ENCODE measurements at places on chromosomes 3 and 15.

DNA sequence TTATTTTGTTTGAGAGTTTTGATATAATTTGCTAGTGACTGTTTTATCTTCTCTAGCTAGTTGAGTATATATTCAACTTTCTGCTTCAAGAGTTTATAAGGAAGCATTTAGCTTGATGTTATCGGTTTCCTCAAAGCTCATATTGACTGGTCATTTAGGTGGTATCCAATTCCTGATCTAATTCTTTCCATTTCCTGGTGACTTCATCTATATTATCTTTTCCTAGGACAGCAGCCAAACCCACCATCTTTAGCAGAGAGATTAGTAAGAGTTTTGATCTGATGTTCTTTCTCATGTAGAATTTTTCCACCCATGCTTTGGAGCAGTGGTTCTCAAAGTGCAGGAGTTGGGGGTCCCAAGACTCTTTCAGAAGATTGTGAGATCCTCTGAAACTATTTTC, 148.6 kb upstream of the STT3B start:
- no peak for DNase-seq

- DNase-seq: peak; percentile 93
Observed at GRCh38 chr3:78255403-78255802, 1215.5 kb downstream of the ROBO2 start.

DNA sequence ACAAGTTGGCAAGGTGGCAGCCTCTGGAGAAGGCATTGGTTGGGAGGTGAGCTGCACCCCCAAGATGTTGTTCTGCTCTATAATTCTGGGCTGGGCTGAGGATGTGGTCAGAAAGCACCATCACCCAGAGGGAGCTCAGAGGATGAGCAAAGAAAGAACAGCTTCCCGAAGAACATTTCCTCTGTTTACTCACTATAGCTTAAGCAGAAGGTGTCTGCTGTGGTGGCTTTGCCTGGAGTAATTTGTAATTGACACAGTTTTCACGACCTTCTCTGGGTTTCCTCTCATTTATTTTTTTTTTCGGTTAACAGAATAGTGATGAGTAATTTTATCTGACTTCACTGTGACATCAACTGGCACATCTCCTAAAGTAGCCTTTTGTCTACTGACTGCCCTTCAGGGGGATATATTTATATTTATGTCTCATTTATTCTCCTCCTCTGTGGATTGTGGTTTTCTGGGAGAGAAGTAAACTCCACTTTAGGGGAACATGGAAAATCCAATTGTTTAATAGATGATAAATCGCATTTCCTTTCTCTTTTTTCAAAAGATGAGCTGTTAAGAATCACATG, 49.5 kb upstream of the ABHD17C start:
- DNase-seq: no peak

DNA sequence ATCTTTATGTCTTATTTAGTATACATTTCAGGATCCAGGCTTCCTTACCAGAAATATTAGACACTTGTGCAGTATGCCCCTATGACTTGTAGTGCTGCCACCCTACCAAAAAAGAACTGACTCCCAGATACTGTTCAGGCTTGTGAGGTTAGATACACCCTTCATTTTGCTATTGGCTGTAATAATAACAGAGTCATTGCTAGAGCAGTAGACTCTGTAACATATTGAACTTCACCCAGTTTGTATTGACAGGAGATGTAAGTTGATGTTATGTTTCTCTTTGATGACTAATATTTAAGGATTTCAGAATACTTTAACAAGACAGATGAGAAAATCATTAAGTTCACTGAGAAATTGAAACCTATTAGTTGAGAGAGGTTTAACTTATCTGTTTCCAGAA, 32.9 kb downstream of the RNF111 start:
- no peak for DNase-seq

DNA sequence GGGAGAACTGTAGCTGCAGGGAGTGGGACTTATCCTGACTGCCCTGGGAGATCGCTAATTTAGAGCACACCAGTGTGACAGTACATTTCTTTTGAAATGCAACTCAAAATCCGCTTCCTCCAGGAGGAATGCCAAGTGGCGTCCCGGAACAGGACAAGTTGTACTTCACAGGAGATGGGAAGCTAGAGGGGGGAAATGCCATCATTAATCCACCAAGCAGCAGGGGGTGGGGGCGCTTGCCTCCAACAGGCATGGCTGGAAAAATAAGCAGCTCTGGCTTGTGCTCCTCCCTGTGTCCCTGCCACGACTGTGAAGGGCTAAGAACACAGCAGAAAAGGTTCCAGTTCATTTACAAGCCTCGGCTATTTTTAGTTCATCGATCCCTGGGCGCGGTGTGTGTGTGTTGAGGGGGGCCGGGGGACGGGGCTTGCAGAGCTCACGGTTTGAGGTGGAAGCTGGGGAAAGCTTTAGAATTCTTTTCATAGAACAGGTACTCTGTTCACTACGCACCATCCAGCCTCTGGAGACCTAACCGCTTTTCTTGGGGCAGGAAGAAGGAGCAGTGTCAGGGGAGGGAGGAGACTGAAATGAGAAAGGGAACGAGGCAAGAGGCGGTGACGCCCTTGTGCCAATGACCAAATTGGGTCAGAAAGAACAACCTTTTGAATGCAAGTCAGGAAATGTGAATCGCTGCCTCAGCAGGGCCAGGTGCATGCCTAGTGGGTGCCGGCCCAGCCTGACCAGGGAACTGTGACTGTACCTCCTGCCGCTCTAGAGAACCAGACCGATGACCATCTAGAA, 51.8 kb upstream of the DGKG start:
- DNase-seq: peak; percentile 2

- no peak for DNase-seq
Observed at GRCh38 chr3:182636646-182637045, 156.7 kb upstream of the ATP11B start.

- DNase-seq: peak; percentile 81
Observed at GRCh38 chr3:23650371-23651140, 155.2 kb upstream of the UBE2E1 start.

GRCh38 chr3:112013058-112013783, 14.5 kb downstream of the TAGLN3 start:
- peak; percentile 84 for DNase-seq

DNA sequence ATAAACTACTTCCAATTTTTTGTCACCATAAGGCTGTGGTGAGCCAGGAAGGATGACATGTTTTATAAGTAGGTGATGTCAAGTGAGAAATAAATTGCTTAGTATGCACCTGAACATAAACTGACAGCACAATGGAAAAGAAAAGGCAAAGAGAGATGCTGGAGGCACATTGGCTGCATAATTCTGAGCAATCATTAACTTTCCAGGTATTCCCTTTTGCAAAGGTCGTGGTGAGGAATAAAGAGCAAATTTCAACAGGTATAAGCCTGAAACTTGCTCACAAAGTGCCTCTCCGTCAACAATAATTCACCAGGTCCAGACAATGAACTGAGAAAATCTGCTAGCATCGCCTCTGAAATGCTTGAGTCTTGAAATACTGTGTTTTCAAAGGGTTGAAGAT, 48.2 kb downstream of the ITGB5 start:
- DNase-seq: no peak

DNA sequence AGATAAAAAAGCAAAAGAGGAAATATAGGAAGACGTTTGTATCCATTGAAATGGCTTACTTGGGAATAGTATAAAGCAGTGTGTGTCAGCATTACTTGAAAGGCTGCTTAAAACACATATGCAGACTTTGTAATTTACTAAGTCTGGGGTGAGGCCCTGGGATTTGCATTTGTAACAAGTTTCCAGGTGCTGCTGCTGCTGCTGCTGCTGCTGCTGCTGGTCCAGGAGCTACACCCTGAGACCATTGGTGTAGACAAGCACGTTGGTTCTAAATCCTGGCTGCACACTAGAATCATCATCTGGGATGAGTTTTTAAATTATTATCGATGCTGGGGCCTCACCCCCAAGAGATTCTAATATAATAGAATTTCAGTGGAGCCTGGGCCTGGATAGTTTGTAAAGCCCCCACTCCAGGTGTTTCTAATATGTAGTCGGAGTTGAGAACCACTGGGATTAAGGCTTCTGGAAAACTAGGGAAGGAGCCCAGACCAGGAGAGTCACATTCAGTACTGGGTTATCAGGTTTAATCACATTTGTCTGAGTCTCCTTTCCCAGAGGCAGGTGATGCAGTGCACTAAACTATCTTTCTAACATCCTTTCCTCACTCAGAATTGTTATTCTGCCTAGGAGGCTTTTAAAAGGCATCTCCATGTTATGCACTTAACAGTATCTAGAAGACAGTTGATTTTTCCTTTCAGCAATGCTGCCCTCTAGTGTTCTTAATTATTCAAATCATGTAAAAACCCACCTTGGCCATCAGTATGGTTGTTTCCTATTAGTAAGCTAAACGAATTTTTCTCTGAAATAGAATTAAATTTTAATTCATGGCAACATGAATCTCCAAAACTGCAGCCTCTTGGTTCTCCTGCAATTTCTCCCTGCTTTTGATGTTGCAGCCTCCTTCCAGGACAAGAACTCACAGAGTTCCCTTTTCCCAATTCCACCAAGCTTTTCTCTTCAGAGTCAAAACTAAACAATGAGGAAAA, 45.4 kb downstream of the SSR3 start:
- peak; percentile 85 for DNase-seq

DNA sequence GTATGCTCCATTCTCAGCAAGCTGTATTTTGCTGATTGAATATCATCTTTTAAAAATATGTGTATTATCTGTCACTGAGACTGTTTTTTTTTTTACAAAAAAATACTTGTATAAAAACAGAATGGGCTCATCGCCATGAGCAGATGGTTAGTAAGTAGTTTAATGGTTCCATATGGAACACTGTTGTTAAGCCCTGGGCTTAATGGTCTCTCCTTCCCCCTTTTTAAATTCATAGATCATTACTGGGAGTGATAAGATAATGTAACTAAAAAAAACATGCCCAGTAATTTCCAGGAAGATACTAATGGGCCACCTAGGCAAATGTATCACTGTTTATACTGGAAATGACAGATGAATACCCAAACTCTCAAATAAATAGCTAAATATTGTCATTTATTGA, 95.3 kb upstream of the TPRG1 start:
- no peak for DNase-seq

DNA sequence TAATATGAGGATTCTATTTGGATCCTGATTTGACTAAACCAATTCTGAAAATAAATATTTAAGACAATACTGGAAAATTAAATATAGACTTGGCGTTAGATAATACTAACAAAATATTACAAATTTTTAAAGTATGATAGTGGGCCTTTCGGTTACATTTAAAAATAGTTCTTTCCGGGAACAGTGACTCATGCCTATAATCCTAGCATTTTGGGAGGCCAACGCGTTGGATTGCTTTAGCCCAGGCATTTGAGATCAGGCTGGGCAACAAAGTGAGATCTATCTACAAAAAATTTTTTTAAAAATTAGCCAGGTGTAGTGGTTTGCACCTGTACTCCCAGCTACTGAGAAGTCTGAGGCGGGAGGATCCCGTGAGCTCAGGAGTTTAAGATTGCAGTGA, 30.3 kb upstream of the GADL1 start:
- DNase-seq: peak; percentile 76

- peak; percentile 68 for DNase-seq
Observed at GRCh38 chr3:161274691-161275298, 53.7 kb downstream of the NMD3 start.

DNA sequence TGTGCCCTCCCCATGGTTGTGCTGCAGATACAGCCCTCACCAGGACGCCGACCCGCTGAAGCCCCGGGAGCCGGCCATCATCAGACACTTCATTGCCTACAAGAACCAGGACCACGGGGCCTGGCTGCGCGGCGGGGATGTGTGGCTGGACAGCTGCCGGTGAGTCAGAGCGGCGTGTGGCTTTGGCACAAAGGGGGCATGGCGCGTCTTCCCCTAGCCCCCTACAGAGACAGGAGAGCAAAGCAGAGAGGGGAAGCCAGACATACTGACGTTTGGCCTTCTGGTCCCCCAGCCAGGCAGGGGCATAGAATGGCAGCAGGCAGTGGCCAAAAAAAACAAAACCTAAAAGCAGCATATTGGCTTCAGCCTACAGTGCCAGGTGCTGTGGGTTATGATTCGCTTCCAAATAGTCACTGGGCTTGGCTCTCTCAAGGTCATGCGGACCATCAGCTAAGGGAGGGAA, 64.0 kb downstream of the MESD start:
- DNase-seq: no peak

GRCh38 chr3:141332416-141332815, 35.9 kb upstream of the ZBTB38 start:
- DNase-seq: no peak

DNA sequence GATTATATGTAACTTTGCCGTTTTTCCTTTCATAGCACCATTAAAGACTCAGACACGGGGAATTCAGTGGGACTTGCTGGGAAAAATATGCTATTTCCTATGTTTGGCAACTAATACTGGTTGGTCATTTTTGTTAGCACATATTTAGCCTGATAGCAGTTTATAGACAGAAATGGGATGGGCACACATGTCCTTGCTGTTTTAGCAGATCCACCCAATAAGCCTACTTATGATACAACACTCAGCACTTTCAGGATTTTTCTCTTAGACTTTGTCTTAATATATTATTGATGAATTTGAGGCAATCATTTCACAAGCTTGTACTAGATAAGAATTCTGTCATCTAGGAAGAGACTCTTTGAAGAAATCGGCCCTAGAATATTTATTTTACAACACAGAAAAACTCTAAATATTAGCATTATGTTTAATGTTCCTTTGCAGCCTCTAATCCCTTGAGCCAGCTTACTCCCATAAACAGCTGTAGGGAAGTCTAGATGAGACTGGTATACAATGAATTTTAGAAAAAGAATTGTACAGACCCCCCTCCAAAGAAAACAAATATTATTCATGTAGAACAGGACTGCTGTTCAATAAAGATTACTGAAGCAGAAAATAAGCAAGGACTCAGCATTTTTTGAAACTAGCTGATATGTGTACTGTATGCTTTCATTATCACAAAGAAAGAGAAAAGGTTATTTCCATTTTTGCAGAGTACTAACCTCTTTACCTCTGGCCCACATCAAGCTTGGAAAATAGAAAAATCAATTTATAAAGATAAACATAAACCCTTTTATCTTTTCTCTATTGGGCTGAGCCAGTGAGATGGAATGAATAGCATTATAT, 656.8 kb upstream of the SGO1 start:
- no peak for DNase-seq

Measured in fibroblast of the aortic adventitia (primary cell).